Stimulated activated CD4-positive, alpha-beta T cell treated with anti-CD3 and anti-CD28 coated beads, Interleukin-12 subunit alpha, Interleukin-12 subunit beta, amount 100 ng/mL, for 24 hours (primary cell): ENCODE measurements at places on chromosomes 7 and 10.

- no peak for DNase-seq
Measured at GRCh38 chr7:50205011-50205410, 99.5 kb upstream of the IKZF1 start.

DNA sequence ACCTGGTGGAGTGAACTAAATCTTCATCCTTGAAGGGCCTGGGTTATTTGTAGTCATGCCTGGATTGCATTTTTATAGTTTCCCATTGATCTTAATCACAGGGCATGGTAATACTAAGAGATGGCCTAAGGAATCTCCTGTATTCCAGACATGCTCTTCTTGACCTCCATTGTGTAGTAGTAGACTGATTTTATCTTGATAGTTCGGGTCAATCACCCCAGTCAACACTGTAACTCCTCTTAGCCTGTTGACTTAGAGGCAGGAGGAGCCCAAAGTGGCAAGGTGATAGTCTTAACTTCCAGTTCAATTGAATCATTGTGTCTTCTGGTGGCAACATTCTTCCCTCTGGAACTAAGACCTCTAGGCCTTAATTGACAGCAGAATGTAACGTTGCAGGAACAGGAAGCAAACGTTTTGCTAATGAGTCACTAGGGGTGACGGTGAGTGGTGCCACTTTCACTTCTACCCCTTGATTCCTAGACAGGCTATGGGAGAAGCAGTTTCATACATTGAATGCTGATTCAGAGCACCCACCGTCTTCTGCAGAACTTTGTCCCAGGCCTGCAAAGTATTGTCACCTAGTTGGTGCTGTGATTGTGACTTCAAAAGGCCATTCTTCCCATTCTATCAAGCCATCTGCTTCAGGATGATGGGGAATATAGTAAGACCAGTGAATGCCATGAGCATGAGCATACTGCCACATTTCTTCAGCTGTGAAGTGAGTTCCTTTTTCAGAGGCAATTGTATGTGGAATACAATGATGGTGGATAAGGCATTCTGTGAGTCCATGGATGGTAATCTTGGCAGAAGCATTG, 24.0 kb upstream of the PAPSS2 start:
- DNase-seq = no peak

DNA sequence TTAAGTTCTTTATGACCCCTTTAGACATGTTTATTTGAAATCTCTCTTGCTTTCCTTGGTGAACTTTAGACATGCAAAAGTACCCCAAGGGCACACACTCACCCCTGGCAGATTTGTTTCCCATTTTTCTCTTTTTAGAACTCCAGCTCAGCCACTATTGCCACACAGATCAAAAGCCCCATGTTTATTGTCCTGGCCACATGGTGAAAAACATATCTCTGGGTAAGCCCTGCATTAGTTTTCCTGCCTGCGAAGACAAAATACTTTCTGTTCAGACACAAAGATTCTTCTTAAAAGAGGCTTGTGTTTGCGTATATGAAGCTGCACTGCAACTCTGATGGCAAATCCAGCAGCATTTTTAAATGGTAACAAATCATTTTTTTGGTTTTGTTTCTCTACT, 200.0 kb downstream of the POLR1F start:
- DNase-seq = no peak

GRCh38 chr7:143497008-143497795, 19.5 kb downstream of the TAS2R41 start:
- DNase-seq = no peak

DNA sequence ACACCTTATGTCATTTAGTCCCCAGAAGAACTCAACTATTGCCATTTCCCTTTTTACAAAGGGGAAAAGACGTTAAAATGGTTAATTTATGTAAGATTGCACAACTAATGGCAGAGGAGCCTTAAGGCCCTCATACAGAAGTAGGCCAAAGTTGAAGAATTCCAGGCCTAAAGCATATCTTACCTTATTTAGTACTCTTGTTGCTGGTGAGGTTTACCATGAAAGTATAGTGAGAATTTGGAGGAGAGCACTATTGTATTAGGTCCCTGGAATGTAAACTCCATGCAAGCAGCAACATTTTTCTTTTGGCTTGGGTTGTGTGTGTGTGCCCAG, 731 bp upstream of the CRPPA start:
- no peak for DNase-seq

GRCh38 chr7:137287651-137288258, 55.8 kb downstream of the PTN start:
- DNase-seq = no peak

DNA sequence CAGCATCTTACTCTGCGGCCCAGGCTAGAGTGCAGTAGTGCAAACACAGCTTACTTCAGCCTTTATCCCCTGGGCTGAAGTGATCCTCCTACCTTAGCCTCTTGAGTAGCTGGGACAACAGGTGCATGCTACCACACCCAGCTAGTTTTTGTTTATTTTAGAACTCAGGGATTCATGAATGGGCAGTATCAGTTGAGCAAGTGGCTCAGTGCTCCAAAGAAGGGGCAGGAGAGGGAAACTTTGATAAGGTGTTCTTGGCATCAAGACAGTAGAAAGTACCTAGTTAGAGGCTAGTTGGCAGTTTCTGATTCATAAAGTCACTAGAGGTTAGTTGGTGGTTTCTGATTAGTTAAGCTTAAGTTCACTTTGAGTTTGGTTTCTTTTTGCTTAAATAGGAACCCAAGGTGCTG, 18.4 kb downstream of the TRIM24 start:
- no peak for DNase-seq

- no peak for DNase-seq
Measured at GRCh38 chr10:24974976-24975375, 22.6 kb upstream of the PRTFDC1 start.

- no peak for DNase-seq
Measured at GRCh38 chr7:114084002-114084471, 165.2 kb upstream of the PPP1R3A start.

- no peak for DNase-seq
Measured at GRCh38 chr7:98777051-98777450, 92.8 kb downstream of the TMEM130 start.

GRCh38 chr10:32259551-32259950, 87.4 kb downstream of the EPC1 start:
- no peak for DNase-seq

DNA sequence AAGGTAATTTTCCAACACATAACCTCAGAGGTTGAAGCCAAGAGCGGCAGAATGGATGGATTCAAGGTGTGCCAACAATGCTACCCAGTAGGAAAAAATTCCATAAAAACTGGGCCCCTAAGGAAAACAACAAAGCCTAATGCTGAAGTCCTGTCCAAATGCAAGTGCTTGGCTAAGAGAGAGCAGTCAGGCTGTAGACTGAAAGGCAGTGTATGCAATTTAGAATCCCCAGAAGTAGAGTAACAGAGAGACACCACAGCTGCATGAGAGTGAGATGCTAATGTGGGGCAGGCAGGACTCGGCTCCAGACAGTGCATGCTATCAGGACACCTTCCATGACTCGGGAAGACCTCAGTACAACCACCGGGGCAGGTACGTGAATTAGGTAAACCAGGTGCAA, 124.5 kb downstream of the ZFAND4 start:
- no peak for DNase-seq

GRCh38 chr10:86191166-86191565, 175.4 kb downstream of the GRID1 start:
- DNase-seq = no peak

GRCh38 chr10:91976317-91977051, 52.9 kb downstream of the BTAF1 start:
- DNase-seq = no peak

DNA sequence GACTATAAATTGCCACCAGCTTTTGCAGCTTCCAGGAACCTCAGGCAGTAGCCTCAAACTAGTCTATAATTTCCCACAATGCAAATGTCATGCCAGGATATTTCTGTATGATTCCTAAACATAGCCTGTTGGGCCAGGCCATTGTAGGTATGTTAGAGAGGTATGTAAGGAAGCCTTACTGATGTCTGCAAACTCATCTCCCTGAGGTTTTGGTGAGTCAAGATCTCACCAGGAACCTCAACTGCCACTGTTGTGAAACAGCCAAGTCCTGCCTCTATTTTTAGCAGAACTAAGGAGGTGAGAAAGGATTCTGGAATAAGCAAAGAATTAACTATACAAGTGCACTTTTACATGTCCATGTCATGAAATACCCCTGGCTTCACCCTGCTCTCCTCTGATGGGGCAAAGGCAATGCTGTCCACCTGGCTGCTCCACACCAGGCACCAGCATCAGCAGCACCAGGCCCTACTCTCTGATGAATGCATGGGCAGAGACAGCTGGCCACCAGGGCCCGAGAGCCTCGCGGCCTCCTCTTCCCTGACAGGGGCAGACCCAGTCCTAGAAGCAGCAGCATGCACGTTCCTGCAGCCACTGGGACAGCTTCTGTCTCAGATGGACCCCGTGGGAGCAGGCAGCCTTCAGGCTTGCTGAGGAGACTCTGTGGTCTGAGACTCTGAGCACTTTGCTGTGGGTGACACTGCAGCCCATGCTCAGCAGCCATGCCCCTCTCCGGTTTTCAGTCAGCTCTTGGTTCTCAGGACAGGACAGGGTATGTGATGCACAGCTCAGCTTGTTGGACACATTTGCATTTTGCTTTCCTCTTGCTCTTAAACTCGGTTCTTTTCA, 147.3 kb downstream of the ZMYND11 start:
- no peak for DNase-seq

DNA sequence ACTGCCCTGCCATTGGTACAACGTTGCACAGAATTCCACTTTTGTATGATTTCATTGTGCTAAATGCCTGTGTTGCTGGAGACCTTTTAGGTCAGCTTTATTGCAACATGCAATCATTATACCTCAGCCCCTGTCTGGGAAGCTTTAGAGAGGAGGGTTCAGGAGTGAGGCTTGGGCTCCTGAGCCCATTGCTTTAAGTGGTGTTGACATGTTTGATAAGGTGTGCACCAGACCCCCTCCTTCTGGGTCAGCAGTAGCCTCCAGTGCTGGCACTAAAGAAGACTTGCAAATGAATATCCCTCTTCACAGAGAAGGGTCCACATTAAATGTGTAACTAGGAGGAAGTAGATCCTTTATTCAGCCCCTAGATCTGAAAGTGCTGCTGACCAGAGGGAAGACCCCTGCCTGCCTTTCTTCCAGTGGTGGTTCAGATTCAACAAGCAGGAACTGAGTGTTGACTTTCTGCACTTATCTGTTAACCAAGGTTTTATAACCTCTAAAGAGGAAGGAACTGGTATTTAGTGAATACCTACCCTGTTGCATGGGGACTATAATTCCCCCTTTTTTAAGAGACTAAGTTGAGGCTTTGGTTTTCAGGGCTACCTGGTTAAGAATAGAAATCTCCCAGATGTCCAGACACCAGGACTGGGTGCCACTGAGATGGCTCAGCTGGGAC, 369.4 kb upstream of the IGFBP3 start:
- no peak for DNase-seq

- DNase-seq = no peak
Measured at GRCh38 chr7:134943785-134944400, 42.4 kb upstream of the AGBL3 start.

GRCh38 chr7:107779647-107780099, 23.4 kb downstream of the SLC26A3 start:
- no peak for DNase-seq

DNA sequence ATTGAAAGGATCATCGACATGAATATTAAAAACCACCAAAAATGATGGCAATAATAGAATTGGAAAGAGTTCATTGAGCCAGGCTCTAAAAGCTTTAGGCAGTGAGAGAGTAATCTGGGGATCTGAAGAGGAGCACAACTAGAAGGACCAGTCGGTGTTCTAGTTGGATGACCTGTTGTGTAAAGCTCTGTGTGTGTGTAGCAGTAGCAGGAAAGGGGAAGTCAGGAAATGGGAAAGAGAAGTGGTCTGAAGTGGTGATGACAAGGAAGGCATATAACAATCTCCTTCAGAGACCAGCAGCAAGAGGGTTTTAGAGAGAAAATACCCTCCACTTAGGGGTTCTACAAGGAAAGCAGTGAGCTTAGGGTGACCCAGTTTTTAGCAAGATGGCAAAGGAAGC, 539.2 kb downstream of the HTR7 start:
- no peak for DNase-seq

DNA sequence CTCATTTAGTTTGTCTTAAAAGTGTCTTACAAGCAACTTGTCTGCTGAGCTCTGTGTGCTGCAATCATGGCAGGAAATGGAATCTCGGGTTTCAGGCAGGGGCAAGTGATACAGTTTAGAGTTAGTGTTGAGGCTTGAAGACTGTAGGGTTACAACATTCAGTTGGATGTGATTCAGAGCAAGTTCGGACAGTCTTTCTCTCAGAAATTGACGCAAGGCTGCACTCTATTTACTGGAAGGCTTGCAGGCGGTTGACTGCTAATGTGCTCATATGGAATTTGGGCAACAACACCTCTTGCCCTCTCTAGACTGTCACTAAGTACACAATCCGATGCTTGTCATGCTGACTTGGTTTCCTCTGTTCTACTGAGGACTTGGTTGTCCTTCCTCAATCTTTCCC, 161.7 kb upstream of the BMPER start:
- no peak for DNase-seq

DNA sequence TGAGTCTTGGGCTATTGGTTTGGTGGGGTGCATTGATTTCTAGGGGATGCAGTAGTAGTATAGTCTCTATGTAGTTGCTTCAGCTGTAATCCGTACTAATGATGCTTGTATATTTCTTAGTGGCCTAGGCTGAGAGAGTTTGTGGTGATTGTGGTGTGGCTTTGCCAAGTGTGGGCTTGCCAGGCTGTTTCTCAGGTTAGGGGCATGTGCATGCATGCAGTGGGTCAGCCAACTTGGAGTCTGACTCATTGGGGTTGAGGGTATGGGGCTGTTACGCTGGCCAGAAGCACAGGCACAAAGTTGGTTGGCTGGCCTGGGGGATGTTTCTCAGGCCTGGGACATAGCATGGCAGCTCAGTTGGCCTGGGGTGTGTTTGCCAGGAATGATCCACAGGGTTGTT, 25.7 kb upstream of the PLA2G12B start:
- no peak for DNase-seq

DNA sequence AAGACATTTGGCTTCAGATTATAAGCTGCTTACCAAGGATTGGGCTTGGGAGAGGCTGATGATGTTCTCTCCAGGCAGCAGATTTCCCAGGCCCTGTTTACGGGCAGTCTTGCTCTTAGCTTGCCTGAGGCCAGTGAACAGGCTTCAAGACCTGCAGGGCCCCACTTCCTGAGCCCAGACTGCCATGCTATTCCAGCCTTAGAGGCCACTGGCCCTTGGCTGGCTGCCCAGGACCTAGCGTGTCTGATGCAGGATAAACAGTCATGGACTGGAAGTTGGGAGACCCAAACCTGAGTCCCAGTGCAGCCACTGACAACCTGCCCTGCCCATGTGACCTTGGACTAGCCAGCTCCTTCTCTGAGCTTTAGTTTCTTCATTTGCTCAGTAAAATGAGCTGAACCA, 2.9 kb downstream of the PRXL2A start:
- DNase-seq = no peak

- no peak for DNase-seq
Measured at GRCh38 chr7:82382276-82382675, 61.3 kb downstream of the CACNA2D1 start.
